CD4-positive, alpha-beta memory T cell (primary cell): ENCODE measurements at places on chromosomes 12 and 14.

DNA sequence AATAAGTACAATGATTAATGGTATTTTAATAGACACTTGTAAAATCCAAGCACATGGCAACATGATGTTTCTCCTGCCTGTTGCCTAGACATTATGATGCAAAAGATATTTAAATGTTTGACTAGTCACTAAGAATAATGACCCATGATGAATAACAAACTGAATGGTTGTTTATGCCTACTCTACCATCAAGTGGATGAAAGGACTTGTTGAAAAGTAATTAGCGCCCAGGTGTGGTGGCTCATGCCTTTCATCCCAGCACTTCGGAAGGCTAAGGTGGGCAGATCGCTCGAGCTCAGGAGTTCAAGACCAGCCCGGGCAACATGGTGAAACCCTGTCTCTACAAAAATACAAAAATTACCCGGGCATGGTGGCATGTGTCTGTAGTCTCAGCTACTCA, 30.7 kb downstream of the KIF21A start:
- DNase-seq, result no peak

- DNase-seq, result no peak
Measured at GRCh38 chr14:58272588-58273372, 25.6 kb upstream of the ARID4A start.

DNA sequence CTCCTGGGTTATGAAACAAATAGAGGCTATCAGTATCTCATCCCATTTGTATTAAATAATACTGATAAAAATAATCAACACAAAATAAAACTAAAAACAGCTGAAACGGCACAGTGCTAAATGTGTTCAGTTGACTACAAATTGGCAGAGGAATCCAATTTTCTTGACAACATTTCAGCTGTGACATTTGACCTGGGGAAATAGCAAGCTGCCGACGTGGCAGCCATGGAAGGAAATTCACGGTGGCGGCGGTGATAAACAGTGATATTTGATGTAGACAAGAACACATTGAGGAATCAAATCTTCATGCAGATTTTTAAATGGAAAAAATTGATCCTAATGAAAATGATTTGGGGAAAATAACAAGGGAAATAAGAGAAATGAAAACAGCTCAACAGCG, 159.1 kb upstream of the RTL1 start:
- DNase-seq, result no peak

DNA sequence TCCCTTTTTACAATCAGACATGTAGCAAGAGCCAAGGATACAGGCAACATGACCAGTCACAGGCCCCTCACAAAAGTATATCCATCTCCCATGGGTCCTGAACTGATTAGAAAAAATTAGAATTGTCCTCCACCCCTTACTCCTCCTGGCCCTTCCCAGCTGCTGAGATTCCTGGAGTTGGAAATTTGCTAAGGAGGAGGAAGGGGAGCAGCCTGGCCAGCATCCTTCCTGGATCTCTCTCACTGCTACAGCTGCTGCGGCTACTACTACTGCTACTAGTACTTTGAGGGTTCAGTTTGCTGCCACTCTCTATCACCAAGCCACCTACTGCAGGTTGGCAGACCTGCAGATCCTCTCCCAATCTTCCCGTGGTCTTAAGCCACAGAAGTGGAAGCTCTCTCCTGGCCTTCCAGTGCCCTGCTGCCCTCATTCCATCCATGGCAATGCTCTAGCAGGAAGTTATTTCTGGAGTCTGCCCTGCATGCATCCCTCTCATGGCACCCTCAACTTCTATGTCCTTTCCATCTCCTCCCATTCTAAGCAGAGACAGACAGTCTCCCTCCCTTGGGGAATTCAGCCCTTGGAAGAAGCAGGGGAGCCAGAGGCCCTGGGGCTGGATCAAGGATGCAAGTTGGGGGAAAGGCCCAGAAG, 1.0 kb downstream of the ITGA7 start:
- DNase-seq, result no peak

DNA sequence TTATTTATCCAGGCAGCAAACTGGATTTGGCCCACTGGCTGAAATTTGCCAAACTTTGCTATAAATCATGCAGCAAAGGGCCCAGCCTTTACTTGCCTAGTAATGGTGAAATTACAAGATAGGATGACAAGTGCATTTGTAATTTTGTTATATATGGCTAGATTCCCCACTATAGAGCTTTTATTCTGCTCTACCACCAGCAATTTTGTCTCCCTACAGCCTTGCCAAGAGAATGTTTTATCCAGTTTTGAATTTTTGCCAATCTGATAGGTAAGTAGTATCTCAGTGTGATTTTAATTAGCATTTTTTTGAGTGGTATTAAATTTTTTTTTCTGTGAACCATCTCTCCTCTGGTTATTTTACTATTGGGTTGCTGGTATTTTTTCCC, 161.6 kb downstream of the SLC41A2 start:
- DNase-seq, result no peak

DNA sequence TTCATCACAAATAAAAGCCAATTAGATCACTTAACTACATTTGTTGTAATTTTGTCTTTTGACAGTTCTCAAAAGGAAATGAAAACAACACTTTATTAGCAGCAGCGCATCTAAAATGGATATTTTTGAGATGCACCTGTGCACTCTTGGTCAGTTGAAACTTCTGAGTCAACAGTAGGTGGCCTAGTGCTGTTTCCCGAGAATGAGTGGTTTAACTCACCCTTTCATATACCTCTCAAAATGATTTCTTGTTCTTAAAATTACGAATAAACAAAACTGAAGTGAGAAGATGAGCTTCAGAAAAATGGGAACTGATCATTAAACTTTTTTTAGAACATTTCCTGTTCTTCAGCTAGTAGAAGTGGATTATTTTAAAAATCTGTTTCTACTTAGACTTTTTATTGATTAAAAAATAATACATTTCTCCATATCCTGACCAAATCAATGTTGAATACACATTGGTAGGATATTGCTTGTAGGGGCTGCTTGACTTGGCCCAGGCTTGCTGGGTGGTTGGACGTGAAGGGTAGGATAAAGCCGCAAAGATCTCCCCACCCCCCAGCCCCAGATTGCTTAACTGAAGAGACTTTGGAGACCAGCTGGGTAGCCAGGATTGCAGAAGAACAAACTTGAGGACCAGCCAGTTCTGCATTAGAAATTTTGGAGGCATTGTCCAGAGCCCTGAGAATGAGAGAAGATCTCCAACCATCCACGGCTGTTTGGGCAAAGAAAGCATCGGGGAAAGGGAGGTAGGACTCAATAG, 22.3 kb upstream of the STK38L start:
- DNase-seq, result no peak

- DNase-seq, result peak; percentile 83
Measured at GRCh38 chr12:25386831-25387731, 136.4 kb upstream of the KRAS start.

DNA sequence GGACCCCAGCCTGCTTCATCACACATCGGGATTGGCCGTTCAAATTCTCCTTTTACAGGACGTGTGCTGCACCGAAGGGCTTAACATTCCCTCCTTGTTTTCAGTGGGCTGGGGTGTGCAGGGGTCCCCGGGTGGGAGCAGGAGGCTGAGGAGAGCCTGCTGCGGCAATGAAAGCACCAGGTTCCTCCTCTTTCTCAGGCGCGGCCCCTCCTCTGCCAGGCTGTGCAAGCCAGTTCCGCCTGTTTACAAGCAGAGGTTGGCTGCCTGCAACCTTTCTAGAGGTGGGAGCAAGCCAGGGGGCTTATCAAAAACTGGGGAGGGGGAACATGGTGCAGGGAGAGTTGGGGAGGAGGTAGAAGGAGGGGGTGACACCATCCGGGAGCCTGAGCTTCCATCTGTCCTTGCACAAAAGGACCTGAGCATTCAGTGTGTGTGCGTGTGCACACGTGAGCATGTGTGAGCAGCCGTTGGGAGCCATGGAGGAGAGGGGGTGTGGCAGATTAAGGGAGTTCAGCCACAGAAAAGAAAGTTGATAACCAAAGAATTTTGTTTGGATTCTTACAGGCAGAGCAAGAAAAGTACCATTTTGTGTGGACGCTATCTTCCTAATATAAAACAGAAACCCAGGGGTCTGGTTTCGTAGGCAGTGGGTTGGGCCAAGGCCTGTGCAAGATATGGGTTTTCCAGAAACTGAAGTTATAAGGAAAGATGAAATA, 108.8 kb upstream of the RFLNA start:
- DNase-seq, result no peak

DNA sequence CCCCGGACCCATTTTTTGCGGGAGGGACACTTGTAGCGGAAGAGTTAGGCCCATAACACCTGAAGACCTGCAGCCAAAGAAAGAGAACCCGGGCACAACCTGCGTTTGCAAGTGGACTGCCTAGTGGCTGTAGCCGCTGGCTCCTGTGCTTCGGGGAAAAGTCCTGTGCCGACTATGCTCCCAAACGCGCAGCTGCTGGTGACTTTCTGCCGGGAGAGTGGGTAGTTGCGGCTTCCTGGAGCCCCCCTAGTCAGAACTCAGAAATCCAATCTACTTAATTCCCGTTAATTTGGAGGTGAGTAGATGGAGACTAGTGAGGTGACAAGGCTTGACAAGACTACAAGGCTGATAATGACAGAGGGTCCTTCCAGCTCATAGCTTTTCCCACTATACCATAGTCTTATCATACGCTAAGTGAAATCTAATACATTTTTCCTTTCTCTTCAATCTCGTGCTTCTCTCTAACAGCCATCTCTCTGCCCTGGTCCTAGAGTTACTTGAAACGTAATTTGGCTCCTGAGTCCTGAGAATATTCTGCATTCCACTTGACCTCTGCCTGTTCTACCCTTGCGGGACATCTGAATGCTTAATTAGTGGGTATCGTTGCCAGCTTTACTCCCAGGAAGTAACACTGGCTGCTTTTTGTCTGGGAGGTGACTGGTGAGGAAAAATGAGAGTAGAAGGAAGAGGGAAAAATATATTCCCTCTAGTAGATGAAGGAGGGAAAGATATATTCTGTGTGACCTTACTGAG, 556 bp downstream of the MTHFD1 start:
- no peak for DNase-seq

DNA sequence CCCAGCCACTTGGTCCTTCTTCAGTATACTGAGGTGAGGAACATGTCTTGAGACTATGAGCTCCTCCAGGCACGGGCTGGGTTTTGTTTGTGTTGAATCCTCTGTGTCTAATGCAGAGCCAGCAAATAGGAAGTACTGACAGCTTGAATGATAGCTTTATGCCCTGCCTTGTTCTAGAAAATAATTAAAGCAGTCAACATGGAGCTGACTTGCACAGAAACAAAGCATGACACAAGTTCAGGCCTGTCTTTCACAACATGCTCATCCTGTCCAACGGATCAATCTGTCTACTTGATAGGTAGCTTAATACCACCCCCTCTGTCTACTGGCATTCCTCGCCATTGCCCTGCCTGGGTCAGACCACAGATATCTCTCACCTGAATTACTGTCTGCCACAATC, 140.9 kb downstream of the ESRRB start:
- DNase-seq, result no peak

DNA sequence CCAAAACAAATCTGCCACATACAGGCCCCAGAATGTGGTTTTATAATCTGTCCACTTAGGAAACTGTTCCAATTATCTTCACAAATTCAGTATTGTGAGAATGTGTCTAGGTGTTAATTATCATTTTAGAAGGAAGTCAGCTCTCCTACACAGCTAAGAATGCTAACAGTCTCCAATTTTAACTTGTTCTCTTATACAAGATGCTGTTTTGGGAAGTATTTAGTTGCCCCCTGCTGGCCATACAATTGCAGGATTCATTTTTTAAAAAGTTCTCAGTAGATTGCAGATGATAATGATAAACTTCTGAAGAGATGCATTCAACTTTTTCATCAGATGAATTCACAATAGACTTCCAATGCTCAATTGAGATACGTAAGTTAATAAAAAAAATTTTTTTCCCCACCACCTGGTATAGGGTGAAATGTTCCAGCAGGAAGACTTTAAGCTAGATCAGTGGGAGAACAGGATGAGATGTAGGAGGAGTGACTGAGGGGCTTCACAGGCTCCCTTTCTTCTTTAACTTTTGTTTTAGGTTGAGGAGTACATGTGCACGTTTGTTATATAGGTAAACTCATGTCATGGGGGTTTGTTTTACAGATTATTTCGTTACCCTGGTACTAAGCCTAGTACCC, 27.3 kb upstream of the OSBPL8 start:
- peak; percentile 63 for DNase-seq

GRCh38 chr14:99947695-99948094, 117.5 kb upstream of the EVL start:
- DNase-seq, result no peak

DNA sequence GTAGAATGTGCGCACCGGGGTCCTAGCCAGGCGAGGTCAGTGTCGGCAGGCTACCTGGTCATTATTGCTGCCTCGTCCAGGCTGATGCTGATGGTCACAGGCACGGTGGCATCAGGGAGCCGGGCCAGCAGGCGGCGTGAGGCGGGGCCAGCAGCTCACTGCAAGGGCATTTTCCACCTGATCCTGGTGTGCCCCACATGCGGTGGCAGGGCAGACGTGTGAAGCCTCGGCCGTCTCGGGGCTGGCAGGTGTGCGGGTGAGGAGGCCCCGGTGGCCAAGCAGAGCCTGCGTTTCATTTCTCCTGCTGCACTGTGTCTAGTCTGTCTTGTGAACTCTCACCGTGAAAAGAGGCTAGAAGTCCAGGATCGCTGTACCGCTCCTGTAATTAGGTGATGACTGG, 12.0 kb upstream of the AMN start:
- DNase-seq, result no peak

DNA sequence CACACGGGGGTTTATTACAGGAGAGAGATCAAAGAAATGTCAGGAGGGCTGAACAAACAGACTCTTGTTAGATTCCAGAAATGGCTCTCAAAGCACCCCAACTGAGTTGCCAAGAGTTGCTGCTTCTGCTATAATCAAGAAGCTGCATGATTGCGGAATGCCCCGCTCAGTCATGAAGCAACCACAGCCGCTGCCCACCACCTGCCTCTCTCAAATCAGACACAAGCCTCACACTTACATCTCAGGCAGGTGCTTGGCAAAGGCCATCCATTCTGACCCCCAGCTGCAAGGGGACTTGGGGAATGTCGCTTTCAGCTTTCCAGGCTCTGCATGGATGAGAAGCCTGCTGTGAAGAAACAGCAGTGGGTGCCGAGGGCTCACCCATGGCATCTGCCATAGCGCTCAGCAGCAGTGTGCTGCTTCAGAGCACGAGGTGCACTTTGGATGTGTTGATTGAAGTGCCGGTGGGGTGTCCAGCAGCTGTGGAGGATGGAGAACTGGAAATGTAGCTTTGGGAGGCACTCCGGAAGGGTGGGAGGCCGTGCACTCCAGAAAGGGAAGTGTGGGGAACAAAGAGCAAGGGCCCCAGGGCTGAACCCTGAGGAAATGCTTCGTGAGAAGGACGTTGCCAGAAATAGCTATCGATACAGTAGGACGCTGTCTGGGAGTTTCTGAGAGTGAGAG, 37.7 kb downstream of the LRRC74A start:
- DNase-seq, result no peak

- no peak for DNase-seq
Measured at GRCh38 chr14:53494587-53494986, 341.5 kb upstream of the DDHD1 start.

DNA sequence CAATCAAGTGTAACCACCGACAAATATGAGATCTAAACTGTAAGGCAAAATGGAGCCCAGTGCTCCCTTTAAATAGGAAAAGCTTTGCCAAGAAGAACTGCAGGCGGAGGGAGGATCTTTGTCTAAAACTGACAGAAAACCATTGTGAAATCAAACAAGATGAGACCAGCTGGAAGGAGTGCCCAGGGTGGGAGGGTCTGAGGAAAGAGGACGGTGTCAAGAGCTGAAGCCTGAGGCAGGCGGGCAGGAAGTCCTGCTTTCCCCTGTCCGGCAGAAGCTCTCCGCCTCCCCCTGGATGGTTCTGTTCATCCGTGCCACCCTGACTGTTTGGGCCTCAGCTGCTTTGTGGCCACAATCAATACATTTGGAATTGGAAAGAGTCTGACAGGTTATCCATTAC, 37.5 kb downstream of the CDC42BPB start:
- DNase-seq, result no peak

GRCh38 chr14:68964300-68965093, 14.6 kb downstream of the ACTN1 start:
- DNase-seq, result no peak
